Activated gamma-delta T cell treated with Interleukin-2 at 50 U/mL for 16 hours (primary cell): ENCODE measurements at places on chromosomes 3 and 15.

DNA sequence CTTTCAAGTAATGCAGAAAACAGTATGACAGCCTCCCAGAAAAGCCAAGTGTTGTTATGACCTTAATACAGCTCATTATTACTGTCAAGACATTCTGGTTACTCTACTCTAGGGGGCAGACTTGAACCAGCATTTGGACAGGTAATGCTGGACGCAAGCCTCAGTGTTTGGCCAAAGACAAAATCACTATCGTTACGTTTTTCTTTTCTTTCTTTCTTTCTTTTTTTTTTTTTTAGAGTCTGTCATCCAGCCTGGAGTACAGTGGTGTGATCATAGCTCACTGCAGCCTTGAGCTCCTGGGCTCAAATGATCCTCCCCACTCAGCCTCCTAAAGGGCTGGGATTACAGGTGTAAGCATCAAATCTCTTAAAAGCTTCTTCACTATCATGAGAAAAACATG is 29.4 kb upstream of the TMEM45A start:
- no peak for DNase-seq

- DNase-seq, result no peak
Observed at GRCh38 chr15:87959080-87959479, 297.5 kb downstream of the NTRK3 start.

GRCh38 chr3:120983321-120983665 is 75.3 kb downstream of the STXBP5L start:
- no peak for DNase-seq

DNA sequence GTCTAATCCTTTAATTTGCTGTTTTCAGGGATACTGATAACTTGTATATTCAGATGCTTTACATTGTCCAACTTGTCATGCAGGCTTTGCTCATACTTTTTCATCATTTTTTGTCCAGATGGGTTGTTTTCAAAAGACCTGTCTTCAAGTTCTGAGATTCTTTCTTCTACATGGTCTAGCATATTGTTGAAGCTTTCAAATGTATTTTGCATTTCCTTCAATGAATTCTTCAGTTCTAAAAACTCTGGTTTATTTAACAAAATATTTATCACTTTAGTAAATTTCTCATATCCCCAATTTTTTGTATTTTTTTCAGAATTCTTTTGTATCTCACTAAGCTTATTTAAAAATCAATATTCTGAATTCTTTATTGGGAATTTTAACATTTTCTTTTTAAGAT is 388.3 kb upstream of the IL12A start:
- DNase-seq, result no peak

- peak; percentile 54 for DNase-seq
Observed at GRCh38 chr3:13069495-13069894, 3.7 kb downstream of the IQSEC1 start.

GRCh38 chr3:13193320-13194284 is 120.4 kb upstream of the IQSEC1 start:
- no peak for DNase-seq

GRCh38 chr3:38980938-38981337 is 70.8 kb downstream of the SCN11A start:
- no peak for DNase-seq

GRCh38 chr3:168864107-168865021 is 768.6 kb upstream of the GOLIM4 start:
- DNase-seq, result no peak

- no peak for DNase-seq
Observed at GRCh38 chr3:153043729-153044328, 118.2 kb upstream of the RAP2B start.

- no peak for DNase-seq
Observed at GRCh38 chr3:4529876-4530588, 36.9 kb downstream of the ITPR1 start.

- DNase-seq, result no peak
Observed at GRCh38 chr3:110198717-110199587, 861.6 kb upstream of the DPPA4 start.

DNA sequence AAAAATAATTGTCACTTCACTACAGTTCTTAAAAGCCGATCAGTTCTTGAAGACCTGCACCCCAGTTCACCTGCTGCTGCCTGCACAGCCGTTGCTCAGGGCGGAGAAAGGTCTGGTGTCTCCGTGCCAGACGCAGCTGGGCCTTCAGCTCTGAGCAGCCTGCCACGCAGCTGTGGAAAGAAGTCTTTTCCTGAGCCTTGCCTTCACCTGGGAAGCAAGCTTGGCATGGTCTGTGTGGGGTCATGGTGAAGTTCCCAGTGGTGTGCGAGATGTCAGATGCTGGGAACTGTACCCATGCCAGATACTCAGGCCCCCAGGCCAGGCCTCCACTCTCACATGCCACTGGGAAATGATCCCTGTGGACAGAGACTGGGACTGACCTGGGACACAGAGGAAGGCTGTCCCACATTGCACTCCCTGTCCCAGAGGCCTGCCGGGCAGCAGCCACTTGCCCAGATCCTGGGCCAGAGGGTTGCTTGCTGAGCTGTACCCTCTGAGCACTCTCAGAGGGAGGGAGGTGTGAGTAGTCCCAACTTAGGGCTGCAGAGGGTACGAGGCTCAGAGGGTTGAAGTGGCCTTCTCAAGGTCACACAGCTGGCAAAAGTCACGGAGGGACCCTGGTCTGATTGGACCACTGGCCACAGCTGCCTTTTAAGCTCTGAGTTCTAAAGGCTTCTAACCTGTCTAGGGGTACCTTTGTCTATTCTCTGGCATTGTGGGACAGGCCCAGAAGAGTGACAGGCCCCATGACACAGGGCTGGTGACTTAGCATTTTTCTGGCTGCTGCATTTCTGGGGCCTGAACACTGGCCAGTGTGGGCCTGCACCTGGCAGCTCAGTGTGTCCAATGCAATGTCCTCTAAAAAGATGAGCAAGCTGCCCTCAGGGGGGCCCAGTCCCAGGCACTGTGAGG is 55.4 kb downstream of the KLF13 start:
- no peak for DNase-seq

GRCh38 chr3:152942366-152942765 is 107.4 kb downstream of the P2RY1 start:
- DNase-seq, result no peak

DNA sequence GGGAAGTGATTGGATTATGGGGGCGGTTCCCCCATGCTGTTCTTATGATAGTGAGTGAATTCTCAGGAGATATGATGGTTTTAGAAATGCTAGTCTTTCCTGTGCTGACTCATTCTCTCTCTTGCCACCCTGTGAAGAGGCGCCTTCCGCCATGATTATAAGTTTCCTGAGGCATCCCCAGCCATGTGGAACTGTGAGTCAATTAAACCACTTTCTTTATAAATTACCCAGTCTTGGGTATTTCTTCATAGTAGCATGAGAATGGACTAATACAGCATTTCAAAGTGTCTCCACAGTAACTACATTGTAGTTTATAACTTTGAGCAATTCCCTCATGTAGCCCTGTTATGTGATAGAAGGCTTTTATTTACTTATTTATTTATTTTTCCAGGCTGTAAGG is 128.8 kb upstream of the CHRNA7 start:
- DNase-seq, result no peak

- DNase-seq, result no peak
Observed at GRCh38 chr3:139357899-139358298, 14.1 kb downstream of the MRPS22 start.

DNA sequence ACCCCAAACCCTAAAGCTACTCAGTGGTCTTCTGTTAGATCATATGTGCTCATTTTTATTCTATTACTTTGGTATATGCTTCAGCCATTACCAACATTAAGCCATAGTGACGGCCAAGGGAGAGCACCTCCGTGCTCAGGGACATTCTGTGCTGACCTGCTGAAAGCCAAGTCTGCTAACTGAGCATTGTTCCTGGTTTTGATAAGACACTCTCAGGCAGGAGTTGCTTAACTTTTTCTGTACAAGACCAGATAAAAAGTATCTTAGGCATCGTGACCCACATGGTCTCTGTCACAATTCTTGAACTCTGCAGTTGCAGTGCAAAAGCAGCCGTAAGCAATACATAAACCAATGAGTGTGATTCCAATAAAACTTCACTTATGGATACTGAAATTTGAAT is 100.6 kb downstream of the KLHL25 start:
- DNase-seq, result no peak

DNA sequence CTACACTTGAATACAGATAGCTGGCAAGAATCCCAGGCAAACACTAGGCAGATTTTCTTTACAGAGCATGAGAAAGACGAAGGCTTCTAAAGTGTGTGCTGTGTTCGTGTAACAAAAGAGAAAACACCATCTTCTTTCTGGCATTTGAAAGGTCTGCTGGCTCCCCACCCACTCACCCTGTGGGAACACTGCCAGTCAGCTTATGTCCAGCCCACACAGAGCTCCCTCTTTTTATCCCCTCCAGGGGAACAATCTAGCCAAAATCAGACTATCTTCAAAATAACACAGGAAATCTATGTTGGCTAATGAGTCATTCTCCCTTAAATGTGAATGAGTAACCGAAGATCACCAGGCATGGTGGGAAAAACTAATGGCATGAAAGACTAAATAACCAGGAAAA is 45.6 kb upstream of the PAQR5 start:
- DNase-seq, result no peak
